ENCODE measurements at places on chromosomes 7 and 10.

- DNase-seq: no peak
Measured at GRCh38 chr10:26970667-26971066, 109.9 kb upstream of the ABI1 start.

- no peak for DNase-seq
Measured at GRCh38 chr7:14400271-14400670, 410.8 kb upstream of the ETV1 start.

DNA sequence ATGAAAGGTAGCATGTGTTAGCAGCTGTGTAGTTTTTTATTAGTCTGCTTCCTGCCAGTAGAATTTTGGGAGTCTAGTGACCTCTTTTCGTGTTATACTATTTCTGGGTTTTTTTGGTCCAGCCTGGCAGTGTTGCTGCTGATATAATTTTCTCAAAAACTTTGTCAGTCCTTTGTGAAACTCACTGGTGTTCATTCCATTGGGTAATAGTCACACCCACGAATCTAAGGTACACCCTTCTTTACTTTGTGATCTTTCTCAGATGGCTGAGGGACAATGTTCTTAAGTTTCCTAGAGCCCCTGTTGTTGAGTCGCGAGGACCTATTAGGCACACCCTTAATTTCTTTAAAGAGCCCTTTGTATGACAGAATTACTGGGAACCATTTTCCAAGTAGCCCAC is 52.3 kb downstream of the TPST1 start:
- DNase-seq: no peak

DNA sequence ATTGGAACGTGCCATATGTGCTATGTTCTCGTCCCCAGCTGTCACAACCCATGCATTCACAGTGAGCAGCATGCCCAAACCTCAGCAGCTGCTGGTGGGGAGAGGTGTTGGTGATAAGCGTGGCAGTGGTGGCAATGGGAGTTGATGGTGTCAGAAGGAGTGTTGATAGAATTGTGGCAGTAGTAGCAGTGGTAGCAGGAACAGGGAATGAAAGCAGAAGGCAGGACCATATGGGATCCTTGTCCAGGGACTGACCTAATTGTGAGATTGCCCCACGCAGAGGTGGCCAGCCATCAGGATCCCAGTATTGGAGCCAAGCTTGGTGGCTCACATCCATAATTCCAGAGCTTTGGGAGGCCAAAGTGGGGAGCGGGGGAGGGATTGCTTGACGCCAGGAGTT is 276.3 kb downstream of the GALNT17 start:
- DNase-seq: no peak

DNA sequence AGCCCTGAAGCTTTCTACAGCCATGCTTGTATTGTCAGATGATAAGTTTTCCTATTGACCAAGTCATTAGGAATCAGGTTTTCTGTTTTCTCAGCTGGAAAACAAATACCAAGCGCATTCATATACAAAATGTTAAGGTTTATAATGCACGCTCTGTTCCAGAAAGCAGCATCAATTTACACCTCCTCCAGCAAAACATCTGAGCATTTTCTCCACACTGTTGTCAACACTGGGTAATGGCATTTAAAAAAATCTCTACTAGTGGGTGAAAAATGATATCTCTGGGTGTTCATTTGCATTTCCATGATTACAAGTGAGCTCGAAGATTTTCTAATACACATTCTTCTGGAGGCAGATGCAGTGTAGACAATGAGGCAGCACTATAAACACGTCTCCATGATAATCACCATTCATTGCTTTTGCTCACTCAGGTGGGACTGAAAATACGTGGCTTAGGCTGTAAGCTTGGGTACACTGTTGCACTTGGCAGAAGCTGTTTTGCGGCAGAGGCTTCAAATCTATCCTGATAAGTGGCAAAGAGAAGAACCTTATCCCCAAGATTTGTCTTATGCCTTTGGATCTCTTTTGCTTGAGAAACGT is 114.8 kb upstream of the PLPP4 start:
- DNase-seq: no peak

DNA sequence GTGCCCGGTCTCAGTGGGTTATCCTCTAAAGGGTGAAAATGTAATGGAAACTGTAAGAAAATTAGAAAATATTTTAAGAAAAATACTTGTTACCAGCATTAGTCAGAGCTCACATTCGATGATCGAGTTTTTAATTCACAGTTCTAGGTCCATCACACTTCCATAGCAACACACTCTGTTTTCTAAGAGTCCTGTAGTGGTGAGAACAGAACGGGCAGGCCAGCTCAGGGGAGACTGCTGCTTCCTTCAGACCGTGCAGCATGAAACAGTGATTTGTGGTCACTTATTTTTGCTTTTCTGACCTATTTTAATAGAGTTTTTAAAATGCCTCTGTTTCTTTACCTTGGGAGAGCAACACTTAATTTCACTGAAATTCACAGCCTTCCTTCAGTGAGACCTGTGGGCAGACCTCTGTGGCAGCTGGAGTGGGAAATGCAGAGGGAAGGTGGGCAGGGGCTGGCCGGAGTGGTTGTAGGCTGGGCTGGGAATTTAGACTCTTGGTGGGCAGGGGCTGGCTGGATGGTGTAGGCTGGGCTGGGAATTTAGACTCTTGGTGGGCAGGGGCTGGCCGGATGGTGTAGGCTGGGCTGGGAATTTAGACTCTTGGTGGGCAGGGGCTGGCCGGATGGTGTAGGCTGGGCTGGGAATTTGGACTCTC is 1.5 kb downstream of the SUN1 start:
- DNase-seq: no peak

DNA sequence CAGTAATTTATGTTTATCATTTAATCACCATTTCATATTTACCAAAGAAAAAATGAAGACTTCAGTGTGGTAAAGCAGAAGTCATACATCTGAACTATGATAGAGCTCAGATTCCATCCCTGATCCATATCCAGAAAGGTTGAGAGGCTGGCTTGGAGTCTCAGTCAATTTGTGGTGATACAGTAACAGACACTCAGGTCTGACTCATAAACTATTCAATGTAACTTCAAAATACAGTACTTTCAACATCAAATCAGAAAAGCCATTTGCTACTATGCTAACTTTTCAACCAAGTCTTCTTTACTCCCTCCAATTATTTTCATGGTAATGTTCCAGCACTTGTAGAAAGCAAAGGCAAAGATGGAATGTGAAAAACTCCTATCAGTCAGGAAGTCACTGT is 190.4 kb downstream of the HDAC9 start:
- no peak for DNase-seq

DNA sequence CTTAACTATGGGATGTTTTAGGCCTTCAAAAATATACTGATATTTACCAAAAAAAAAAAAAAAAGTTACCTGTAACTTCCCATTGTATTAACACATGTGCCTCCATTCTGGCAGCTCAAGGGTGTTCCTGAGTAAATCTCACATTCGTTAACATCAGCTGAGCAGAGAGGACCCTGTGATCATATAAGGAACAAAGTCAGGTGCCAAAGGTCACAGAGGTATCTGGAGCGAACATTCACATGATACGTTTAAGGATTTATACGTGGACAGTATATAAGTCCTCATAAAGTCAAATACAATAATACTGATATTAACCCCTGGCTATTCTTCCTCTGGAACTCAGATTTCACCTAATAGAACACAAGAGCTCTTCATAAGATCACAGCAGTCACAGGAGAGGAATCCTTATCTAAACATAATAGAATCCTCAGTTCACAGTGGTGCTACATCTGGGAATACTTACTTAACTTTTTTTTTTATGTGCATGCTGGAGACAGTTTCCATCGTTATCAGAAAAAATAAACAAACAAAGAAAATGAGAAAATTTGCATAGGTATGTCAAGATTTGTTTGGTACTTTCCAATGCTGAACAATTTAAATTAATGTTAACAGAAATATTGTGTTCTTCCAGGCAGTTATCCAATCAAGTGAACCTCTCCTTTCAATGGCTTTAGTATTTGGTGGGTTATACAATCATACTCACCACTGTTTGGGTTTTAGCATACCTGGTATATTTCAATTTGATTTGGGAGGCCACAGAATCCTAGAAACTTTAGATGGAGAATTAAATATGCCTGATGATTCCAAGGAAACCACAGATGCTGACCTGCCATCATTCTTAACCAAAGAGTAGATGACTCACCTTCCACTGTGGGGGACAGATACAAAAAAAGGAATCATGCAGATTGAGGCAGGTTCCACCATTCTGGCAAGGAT is 6.6 kb downstream of the CUBN start:
- no peak for DNase-seq

DNA sequence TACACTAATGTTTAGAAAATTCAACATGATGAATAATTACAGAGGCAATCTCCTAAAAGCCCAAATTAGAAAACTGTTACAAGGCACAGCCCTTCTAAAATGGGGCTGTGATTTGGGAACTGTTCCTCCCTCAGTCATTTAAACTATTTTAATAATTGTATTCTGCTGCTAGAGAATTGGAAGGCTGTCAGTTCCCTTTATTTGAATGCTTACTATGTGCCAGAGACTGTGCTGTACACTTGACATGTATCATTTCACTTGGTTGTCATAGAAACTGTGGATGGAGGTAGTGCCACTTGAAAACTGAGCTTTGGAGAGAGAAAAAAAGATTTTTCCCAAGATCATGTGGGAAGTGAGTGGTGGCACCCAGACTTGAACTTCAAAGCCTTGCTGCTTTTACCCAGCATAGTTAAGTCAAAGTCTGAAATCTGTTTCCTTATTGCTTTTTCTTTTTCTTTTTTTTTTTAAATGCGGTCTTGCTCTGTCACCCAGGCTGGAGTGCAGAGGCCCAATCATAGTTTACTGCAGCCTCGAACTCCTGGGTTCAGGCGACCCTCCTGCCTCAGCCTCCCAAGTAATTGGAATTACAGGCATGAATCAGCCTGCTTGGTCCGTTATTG is 23.6 kb downstream of the UBE2D1 start:
- no peak for DNase-seq

- no peak for DNase-seq
Measured at GRCh38 chr7:132066761-132067171, 509.5 kb downstream of the PLXNA4 start.

DNA sequence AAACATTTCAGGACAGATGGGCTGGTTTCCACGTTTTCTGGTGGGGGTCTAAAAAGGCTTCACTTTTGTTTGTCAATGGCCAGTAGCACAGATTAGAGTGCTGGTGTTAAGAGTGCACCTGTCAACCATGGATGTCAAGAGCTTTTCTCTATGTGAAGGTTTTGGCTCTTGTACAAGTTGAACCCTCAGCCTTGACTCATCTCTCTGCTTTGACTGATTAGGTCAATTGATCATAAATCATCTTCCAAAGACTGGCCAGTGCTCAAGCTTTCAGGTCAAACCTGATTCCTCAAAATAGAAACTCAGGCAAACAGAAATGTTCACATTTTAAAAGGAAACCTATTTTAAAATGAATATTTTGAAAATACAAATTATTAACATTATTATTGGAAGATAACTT is 59.6 kb upstream of the SP4 start:
- DNase-seq: no peak

DNA sequence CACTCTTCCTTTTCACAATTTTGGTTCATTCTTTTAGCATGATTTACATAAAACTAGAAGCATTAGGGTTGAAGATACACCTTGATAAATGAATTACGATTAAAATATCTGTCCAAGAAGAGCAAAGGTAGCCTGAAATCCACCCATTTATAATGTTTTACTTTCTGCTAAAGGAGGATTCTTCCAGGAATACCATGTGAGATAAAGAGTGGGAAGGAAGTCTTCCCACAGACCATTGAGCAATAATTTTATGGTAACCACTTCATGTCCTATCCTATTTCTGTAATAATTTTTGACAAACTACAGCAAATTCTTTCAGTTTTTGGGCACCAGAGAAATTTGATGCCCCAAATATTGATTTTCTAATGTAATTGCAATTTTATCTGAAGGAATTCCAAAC is 150.6 kb upstream of the STEAP4 start:
- DNase-seq: no peak

- DNase-seq: no peak
Measured at GRCh38 chr10:53664282-53665019, 891.9 kb upstream of the MBL2 start.

Measured in stimulated activated CD8-positive, alpha-beta memory T cell treated with anti-CD3 and anti-CD28 coated beads, Interleukin-7, amount 100 ng/mL, for 1 hour (primary cell).